ENCODE measurements at places on chromosomes 11 and 22.

GRCh38 chr22:36284171-36284571, 31.2 kb downstream of the APOL1 start:
- no peak for DNase-seq

GRCh38 chr22:33680632-33681031, 239.6 kb downstream of the LARGE1 start:
- no peak for DNase-seq

GRCh38 chr11:70423523-70424505, 25.5 kb downstream of the CTTN start:
- DNase-seq, result no peak

DNA sequence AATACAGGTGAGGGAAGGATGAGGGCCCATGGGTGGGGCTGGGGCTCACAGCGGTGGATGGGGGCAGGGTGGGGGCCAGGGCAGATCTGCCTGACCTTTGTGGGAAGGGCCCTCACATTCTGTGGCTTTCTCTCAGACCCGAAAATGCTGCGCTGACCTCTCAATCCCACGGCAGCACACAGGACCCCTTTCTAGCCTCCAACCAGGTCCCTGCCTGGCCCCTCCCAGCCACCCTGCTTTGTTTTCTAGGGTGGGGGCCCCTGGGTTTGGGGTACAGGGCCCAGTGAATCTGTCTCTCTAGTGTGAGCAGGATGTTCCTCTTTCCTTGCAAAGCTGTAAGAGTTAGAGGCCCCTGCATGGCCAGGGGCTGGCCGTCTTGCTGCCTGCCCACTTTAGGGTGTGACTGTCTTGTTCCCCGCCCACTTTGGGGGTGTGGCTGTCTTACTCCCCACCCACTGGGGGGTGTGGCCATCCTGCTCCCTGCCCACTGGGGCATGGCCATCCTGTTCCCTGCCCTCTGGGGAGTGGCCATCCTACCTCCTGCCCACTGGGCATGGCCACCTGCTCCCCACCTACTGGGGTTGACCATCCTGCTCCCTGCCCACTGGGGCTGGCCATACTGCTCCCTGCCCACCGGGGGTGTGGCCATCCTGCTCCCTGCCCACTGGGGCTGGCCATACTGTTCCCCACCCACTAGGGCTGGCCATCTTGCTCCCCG, 11.5 kb downstream of the PARVG start:
- DNase-seq, result no peak

DNA sequence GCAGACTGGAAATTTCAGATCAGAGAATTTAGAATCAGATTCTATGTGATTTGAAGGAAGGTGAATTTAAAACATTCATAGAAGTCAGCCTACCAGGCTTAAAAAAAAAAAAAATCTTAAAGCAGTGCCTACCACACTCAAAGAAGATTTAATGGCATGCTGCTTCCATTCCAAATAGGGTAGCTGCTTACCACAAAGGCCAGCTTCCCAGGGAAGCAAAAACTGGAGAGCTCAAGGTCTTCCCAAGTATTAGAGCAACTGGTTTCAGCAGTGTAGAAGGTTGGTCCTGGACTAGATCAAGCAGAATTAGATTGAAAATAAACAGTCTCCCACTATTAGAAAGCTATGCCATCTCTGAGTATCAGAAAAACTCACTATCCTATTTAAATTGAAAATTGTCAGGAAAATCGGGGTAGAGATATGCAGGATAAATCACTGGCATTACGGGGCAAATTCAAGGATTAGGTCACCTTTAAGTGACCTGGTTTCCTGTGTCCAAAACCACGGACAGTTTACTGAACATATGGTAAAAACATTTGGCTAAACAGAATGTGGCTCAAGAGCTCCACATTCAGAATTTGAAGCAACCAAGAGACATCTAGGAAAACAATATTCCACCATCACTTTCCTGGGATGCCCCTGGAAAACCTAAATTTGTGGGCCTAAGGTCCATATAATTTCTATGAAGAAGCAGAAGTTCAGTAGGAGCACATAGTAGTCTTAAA, 1.3 kb downstream of the C11orf42 start:
- DNase-seq, result no peak

DNA sequence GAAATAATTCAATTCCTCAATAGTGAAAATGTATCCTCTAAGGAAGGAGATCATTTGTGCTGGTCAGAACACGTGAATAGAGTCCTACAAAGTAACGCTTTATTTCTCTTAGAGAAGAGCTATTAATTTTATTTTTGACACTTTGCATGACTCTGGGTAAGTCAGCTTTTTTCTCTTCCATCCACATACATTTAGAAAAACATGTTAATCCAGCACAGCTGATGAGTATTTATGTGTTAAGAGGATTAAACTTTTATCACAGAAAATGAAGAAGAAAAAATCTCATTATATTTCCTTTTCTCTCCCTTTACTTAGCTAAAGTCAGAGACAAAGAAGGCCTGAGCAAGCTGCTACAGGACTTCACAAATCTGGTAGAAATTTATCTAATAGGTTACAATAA, 649.5 kb upstream of the CCDC179 start:
- DNase-seq, result no peak

- DNase-seq, result no peak
Observed at GRCh38 chr11:119540370-119541125, 117.6 kb upstream of the THY1 start.

Data from NCI-H1694 (cell line).